Fibroblast of the aortic adventitia (primary cell): ENCODE measurements at places on chromosomes 7 and 10.

DNA sequence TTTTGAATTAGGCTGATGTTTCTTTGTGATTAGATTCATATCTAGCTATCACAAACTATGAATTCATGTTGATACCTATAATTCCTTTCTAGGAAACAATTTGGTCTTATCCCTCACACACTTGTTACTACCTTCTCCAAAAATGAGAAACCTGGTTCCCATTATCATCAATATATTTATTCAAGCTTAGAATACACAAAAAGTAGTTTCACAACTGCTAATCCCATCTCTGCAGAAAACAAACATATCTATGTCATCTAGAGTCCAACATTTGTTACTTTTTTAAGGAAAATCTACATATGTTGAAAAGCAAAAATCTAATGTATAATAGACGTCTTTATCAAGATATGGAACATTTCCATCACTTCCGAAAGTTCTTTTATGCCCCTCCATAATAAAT, 110.4 kb downstream of the MICU1 start:
- no peak for DNase-seq

DNA sequence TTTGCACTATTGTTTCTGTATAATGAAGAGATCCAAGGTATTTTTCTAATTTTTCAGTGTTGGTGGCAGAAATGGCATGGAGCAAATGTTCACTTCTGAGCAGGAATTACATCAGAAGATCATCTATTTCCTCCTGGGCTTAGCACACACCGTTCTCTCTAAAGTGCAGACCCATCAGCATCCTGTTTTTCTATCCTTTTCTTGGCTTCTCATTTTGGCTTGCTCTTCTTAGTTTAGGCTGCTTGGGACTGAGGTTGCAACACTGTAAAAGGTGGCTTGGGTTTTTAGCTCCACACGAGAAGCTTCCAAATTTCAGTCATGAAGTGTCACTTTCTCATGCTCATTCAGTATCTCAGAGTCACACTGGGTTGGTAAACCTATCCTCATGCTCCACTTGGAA, 79.9 kb upstream of the SMIM30 start:
- peak; percentile 20 for DNase-seq

GRCh38 chr10:109432281-109432680, 491.0 kb downstream of the XPNPEP1 start:
- DNase-seq: no peak

GRCh38 chr10:126397640-126398382, 9.5 kb upstream of the ADAM12 start:
- DNase-seq: peak; percentile 98

- DNase-seq: no peak
Observed at GRCh38 chr10:132876131-132876860, 66.1 kb downstream of the CFAP46 start.

GRCh38 chr10:63584725-63585035, 63.5 kb downstream of the REEP3 start:
- DNase-seq: no peak

DNA sequence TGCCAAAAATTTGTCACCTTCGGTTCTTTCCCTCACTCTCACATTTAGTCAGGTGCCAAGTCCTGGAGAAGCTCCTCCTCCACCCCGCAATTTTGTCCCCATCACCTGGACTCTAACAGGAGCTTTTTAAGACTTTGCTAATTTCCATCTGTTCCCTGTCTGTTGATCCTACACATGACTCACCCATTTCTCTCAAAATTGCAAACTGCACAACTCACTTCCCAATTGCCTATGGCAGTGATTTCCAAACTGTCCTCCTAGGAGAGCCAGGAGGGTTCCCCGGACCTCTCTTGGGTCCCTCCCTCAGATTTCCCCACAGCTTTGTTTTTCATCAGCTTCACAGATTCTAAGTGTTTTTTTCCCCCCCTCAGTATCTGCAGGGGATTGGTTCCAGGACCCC, 120.3 kb downstream of the WNT2 start:
- DNase-seq: peak; percentile 61

DNA sequence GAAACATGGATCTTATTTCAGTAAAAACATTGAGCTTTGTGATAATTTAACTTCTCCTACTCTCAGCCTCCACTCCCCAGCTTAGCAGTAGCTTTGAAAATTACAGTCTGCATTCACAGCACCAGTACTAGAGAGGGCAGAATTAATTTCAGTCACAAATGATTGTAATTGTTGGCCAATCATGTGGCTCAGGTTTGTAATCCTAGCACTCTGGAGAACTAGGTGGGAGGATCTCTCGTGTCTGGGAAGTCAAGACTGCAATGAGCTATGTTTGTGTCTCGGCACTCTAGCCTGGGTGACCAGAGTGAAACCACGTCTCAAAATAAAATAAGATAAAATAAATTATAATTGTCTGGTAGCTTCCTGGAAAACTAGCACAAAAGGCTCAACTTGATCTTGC, 620.9 kb downstream of the TNS3 start:
- DNase-seq: no peak

DNA sequence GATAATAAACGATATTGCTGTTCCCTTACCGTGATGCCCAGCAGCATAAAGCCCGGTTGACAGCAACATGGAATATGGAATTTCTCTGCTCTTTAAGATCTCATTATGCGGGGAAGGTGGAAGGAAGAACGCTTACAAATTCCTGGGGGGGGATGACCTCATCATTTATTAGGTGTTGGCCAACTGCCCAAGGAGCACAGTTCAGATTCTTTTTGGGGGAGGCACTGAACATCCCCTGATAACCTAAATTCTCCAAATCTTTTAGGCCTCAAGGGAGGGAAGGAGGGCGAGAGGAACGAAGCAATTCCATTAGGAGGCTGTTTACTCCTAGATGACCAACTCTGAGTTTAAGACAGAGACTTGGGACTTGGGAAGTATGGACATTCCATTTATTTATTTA, 5.2 kb upstream of the COL26A1 start:
- no peak for DNase-seq

GRCh38 chr10:28722065-28722803, 44.9 kb downstream of the BAMBI start:
- peak; percentile 38 for DNase-seq

- DNase-seq: no peak
Observed at GRCh38 chr7:44776211-44776610, 20.3 kb upstream of the PPIA start.

DNA sequence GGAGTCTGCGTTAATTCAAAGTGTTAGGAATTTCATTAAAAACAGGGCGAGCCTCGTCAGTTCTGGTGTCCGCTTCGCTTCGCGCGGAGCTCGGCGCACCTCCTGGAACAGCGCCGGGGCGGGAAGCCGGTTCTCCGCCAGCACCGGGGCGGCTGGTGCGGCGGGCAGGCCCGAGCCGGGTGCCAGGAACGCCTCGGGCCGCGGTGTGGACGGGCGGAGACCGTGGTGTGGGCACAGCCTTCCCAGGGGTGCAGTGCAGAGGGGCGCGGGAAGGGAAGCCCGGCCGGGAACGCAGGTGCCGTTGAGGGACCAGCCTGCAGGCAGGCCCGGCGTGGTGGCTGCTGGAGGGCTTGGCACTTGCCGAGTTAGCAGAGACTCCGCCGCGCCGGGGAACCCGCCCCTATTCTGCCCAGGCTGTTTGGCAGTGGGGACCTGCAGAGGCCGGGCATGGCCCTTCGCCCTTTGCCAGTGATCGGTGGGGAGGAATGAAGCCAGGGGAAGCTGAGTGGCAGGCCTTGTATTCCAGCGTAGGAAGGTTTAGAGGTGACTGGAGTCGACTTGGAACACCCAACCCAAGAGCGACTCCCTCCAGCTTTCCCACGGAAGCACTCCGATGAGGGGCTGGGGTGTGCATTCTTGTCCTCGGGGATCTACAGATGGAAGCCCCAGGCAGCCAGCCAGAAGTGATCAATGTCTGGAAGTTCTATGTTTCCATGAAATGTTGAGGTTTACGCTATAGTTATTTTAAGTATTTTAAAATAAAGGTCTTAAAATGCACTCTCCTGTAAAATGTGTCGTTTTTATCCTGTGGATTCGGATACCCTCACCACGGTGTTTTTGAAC, 945 bp upstream of the RHEB start:
- DNase-seq: no peak

GRCh38 chr7:112504093-112504695, 23.4 kb downstream of the LSMEM1 start:
- no peak for DNase-seq

DNA sequence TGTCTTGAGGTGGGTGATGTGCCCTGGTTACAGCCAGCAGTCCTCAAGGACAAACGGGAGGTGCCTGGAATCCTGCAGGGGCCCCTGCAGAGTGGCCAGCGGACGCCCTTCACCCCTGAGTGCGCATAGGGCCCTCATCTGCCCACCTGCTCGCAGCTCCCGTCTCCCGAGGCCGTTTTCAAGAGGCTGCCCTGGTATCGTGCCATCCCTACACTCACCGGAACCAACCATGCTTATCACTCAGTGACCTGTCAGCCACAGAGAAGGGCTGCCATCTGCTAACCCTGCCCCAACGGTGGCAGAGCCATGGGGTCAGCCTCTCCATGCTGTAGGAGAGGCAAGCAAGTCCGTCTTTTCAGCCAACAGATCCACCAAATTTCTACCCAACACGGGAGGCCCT, 122.0 kb downstream of the FAM53B start:
- no peak for DNase-seq

DNA sequence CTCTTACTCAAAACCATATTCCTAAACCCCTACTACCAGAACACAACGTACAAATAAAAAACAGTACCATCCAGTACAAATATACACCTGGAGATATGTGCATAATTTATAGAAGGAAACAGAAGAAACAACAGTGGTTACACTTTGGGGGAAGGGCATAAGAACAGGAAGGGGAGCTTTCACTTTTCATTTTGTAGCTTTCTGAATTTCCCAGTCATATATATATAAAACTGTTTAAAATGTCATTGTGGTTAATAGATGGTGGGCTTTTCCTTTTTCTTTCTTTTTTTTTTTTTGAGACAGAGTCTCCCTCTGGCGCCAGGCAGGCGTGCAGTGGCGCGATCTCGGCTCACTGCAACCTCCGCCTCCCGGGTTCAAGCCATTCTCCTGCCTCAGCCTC, 47.2 kb downstream of the MALSU1 start:
- DNase-seq: no peak
